Calu3 (cell line): ENCODE measurements at places on chromosomes 3 and 15.

- DNase-seq = no peak
These were observed 25.1 kb upstream of the CTNNB1 start for GRCh38 chr3:41173926-41174885.

DNA sequence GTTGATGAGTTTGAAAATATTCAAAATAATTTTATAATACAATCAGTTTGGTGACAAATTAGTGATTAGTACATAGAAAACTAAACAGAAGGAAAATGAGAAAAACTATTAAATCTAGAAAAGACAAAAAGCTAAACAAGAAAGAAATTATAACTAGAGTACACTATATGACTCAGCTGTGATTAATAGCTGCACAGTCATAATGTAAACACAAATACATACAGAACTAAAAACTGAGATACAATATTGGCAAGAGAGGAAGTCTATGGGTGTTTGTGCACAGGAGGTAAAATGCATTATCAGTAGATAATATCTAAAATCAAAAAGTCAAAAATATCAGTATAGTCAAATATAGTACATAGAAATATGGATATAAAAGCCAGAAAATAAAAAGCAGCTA is 80.7 kb upstream of the PCSK6 start:
- no peak for DNase-seq

DNA sequence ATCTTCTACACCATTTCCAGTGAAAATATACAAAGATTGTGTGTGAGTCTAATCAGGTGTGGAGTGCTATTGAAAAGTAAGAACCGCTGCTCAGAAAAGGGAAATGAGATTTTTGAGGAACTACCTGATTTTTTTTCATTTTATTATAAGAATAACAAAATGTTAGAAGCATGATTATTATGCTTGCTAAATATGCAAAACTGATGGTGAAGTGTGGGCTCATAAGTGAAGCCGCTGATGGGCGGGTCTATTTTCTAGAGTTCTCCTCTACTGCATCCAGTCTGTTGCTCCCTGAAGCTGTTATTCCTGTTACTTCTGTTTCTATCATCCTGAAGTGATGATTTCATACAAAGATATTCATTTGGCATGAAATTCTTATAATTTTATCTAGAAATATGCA is 612.0 kb downstream of the CADM2 start:
- DNase-seq = no peak

GRCh38 chr3:11530153-11530721 is 113.5 kb downstream of the VGLL4 start:
- DNase-seq = no peak

- DNase-seq = no peak
These were observed 35.5 kb downstream of the ZBTB20 start for GRCh38 chr3:115111632-115112031.

GRCh38 chr15:45795440-45796069 is 160.7 kb downstream of the SQOR start:
- DNase-seq = peak; percentile 59

DNA sequence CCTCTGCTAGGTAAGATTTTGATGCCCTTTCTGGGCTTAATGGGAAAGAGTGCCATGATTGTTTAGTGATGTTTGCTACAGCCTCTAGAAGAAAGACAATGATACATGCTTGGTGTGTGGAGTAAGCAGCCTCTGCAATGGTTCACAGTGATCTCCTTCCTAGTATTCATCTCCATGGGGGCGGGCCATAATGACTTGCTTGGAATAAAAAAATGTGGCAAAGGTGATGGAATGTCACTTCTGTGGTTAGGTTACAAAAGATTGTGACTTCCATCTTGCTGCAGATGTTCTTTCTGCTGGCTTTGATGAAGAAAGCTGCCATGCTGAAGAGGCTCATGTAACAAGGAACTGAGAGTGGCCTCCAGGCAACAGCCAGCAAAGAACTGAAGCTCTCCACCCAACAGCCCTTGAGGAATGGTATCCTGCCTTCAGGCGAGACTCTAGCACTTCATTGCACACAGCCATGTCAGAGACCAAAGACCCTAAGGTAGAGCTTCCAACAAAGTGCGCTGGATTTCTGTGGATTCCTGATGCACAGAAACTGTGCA is 139.1 kb upstream of the LRIG1 start:
- no peak for DNase-seq

DNA sequence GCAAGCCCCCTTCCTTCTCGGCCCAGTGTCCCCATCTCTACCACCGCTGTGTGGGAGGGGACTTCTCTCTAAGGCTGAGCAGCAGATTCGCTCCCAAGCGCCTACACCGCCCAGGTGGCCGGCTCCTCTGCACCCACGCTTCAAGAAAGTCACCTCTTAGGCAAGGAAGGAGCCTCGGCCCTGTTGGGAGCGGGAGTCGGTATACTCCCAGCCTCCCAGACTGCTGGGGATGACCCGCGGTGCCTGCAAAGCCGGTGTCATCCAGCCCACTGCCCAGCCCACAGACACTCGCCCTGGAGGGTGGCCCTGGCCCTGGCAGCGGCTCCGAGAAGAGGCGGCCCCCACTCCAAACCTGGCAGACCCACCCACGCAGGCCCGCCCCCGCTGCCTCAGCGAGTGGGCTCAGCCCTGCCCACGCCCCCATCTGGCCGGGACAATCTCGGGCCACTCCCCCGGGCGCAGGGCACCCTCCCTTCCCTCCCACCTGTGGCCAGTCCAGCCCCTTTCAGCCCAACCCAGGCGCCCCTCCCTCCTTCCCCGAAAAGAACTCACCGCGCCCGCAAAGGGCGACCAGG is 396 bp downstream of the CHRNB4 start:
- no peak for DNase-seq

DNA sequence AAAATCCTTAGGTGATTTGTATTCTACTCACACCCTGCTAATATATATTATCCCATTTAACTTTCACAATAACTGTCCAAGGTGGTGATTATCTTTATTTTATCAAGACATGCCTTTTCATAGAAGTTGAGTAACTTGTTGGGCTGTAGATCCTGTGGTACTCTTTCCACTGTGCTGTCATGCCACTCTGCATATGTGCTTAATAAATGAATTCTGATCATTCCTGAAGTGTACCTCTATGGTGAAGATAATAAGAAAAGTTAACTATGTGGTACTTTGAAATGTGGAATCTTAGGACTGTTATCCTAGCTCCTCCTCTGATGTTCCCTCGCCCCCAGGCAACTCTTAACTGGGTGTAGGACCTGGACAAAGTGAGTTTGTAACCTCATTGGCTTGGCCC is 5.2 kb downstream of the SNRK start:
- no peak for DNase-seq

DNA sequence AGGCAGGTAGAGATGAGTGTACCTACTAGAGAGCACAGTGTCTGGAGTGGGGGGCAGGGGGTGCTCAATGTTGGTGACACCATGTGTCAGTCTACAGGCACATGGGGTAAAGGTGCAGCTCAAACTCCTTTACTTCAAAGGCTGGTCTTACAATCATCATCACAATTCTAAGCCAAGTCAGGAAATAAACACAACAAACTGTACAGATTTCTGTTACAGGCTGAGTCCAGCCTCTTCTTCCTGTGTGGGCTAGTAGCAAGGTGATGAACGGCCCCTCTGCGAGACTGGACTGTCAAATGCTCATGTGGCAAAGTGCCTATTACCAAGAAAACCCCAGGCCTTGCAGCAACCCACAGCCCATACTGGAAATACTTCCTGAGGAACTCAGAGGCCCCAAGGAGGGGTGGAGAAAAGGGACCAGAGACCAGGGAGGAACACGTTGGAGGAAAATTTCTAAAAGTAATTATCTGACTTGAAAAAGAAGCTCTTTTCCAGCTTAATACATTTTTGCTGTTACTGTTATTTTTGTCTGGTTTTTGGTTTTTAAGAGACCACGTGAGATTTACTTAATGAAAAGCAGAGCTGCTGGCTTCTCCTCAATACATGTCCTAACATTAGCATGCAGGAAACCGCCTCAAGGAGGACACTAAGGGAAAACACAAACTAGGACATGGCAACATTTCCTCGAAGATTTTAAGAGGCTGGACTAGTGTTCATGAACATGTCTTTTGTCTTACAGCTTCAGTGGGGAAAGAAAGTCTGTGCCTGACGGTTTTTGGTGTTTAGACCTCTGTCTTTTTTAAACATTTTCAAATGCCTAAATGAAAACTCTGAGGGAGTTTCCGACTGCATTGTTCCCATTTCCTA is 29.5 kb downstream of the TBC1D2B start:
- no peak for DNase-seq

DNA sequence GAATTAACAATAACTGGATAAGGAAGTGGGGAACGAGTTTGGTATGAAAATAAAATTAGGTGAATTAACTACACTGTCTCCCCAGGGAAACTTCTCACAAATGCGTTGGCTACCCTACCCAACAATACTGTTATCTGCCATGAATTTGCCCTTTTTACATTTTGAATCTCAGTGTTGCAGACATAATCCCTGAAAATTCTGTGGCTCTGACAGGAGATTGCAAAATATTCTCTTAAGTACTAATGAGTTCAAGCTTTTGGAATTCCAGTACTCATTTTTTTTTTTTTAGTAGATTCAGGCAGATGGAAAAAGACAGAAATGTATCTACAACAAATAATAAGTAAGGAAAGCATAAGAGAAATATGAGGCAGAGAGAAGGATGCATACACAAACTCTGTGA is 332.6 kb downstream of the LSAMP start:
- no peak for DNase-seq

GRCh38 chr15:45431511-45431910 is 53.2 kb upstream of the GATM start:
- no peak for DNase-seq

DNA sequence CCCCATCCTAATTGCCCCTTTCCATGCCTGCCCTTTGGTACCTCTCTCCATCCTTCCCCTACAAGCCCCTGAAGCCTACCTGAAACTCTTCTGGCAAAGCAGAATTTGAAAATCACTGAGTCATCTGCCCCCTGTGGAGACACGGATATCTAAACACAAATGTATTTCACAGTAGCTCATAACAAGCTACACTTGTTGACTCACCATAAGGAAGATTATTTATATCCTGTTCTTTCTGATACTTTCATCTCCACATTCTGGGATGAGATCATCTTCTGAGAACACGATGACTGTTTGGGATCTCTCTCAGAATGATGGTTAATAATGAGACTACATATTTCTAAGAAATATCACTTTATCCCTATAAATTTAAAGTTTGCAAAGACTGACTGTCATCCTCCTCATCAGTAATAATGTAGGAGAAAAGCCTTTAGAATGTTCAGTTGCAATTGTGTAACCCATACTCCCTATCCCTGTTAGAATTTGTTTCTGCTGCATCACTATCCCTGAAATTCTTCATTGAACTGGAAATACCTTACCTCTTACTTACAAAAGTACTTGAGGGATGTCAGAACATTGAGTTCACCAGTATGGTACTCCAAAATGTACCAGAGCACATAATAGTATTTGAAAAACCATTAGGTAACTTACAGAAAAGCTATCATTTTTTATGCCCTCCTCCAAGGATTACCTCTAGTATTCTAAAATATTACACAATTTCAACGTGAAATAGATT is 116.1 kb upstream of the IL12A start:
- DNase-seq = peak; percentile 38

- no peak for DNase-seq
These were observed 6.8 kb upstream of the TBC1D5 start for GRCh38 chr3:17749281-17749680.

DNA sequence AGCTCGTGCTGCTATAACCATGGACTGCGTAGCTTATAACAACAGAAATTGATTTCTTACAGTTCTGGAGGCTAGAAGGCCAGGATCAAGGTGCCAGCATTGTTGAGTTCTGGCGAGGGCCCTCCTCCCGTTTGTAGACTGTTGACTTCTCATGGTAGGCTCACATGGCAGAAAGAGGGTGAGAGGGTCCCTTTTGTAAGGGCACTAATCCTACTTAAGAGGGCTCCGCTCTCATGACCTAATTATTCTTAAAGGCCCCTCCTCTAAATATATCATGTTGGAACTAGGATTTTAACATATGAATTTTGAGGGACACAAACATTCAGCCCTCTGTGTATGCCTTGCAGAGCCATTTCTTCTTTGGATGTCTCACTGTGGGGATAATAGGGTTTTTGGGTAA is 28.8 kb upstream of the PYDC2 start:
- no peak for DNase-seq

DNA sequence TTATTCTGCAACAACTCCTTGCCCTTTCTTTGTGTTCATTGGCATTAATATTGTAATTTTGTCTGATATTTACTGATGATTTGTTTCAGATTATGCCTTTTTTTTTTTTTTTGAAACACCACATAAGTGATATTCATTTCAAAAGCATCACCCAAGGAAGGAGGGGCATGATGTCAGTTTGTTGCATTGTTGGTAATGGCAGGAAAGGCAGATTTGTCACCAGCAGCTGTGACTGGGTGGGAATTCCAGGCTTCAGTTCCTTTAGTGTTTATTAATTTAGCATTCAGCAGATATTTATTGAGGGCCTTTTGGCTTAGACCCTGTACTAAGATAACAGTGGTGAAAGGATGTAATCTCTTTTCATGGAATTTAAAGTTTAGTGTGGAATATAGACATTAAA is 19.5 kb downstream of the SENP2 start:
- no peak for DNase-seq
